ENCODE measurements at places on chromosomes 13 and 19.

DNA sequence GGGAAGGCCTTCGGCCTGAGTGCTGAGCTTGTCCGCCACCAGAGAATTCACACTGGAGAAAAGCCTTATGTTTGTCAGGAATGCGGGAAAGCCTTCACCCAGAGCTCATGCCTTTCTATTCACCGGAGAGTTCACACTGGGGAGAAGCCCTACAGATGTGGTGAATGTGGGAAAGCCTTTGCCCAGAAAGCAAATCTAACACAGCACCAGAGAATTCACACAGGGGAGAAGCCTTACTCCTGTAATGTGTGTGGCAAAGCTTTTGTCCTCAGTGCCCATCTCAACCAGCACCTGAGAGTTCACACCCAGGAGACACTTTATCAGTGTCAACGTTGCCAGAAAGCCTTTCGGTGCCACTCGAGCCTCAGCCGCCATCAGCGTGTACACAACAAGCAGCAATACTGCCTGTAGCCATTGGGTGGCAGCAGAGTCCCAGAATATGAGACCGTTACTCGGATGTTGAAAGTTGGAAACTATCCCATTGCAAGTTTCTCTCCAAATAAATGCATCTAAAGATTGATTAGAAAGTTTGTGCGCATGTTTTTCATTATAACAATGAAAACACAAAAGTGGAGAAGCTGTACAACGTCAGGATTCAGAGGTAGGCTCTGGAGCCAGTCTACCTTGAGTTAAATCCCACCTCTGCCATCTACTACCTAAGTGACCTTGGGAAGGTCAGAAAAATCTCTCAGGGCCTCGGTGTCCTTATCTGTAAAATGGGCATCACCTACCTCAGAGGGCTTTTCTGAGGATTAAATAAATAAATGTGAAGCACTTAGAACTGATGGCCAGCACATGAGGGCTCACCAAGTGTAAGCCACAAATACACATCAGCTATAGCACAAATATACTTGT is 21.1 kb downstream of the ZNF473 start:
- DNase-seq, result peak; percentile 28

DNA sequence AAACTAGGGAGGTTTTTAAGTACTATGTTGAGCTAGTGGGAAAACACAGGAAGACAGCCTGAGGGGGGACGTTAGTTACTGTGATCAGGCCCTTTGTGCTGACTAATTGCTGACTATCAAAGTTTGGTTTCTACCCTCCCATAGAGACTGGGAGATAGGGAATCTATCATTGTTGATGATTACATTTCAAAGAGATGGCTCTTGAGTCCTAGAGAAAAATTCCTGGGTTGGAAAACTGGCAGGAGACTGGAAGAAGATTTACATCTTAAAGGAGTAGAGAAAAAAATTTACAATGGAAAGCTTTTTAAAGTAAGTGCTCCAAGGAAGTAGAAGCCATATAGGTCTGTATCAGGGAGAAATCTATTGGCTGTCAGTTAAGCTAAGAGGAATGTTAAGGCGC is 522.0 kb upstream of the KLHL1 start:
- DNase-seq, result no peak

DNA sequence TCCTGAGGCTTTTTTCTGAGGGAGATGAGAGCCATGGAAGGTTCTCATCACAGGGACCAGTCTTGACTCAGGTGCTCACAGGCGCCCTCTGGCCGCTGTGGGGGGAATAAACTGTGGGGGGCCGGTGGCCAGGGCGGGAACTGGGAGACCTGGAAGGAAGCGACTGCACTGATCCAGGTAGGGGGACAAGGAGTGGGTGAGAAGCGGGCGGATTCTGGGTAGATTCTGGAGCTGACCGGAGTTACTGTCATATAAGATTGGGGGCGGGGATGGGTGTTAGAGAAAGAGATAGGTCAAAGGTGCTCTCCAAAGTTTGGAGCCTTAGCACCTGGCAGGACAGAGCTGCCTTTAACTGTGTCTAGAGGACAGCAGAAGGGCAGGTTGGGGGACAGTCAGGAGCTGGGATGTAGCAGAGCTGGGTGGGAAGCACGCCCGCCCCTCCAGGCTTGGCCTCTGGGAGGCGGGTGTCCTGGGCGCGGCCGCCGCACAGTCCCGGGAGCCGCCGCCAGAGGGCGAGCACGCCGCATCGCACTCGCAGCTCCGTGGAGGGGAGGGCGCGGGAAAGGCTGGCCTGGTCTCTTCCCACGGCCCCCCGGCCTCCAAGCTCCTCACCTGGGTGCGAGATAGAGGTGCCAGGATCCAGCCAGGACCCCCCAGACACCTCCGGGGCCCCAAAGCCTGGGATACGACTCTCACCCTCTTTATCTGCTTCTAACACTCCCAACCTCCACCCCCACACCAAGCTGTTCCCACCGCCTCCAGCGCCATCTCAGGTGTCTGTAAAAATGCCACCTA is 4.2 kb upstream of the DAND5 start:
- peak; percentile 55 for DNase-seq

GRCh38 chr19:21824679-21825078 is 11.3 kb downstream of the ZNF43 start:
- no peak for DNase-seq

GRCh38 chr13:111953546-111954178 is 113.3 kb upstream of the SOX1 start:
- DNase-seq, result no peak

DNA sequence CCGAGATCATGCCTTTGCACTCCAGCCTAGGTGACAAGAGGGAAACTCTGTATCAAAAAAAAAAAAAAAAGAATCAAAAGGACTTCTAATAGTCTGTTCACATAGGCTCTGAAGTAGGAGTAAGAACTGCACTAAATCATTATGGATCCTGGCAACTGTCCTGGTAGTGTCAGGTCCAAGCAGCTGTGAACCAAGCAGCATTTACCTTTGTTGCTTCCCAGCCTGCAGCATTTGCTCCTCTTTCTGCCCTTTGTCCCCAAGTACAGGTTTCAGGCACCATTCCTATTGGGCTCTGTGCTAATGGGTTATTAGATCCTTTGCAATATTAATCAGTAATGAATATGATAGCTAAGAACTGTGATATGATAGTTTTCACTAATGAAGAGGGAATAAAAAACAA is 77.4 kb upstream of the NBEA start:
- no peak for DNase-seq

GRCh38 chr13:73340069-73340468 is 281.3 kb downstream of the KLF5 start:
- DNase-seq, result no peak

- DNase-seq, result no peak
Measured at GRCh38 chr13:48424212-48424611, 11.3 kb upstream of the LPAR6 start.

DNA sequence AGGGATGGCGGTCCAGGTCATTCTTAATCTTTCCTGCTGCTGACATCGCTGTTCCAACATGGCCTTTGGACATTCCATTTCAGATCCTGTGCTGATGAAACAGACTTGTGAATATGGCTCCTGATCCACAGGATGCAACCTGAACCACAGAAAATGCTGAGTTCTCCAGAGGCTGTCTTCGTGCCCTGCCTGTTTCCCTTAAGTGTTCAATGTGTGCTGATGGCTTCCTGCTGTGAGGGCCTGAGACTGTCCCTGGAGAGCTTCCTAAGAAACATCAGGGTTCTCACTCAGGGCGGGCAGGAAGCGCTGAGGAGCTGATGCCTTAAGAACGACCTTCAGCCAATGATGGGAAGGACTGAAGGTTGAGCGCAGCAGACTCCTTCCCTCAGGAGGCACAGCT is 909.4 kb downstream of the UQCRFS1 start:
- no peak for DNase-seq

DNA sequence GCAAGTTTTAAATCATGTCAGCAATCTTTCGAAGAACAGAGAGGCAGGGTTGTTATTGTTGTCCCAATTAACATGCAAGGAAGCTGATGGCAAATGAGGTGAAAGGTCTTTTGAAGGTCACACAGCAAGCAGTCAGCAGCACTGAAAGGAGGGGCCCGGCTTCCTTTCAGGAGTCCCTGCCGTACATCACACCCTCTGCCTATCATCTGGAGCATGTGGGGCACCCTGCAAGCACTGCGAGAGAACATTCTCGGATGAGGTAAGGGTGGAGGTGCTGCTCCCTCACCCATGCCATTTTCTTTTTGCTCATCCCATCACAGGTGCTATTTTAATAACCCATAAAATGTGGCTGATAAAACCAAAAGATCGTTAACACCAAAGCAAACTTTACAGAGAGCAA is 111.2 kb downstream of the ENOX1 start:
- no peak for DNase-seq

- DNase-seq, result no peak
Measured at GRCh38 chr19:7783991-7784423, 21.0 kb downstream of the CLEC4M start.

- no peak for DNase-seq
Measured at GRCh38 chr13:23899555-23899954, 2.3 kb upstream of the C1QTNF9B start.

GRCh38 chr19:36987091-36987490 is 71.0 kb downstream of the ZNF568 start:
- DNase-seq, result no peak

DNA sequence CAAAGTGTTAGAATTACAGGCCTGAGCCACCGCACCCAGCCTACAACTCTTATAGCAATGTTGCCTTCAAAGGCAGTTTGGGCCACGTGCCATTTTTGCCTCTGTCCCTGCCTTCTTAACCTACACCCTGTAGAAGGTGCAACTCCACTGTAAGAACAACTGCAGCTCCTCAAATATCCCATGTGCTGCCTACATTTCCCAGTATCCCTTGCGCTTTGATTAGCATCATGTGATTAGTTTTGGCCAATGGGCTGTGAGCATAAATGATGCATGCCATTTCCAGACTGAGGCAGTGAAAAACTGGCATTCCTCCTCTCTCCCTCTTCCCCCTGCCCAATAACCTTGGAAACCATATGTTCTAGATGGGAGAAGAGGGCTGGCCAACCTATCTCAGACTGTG is 75.2 kb upstream of the MRI1 start:
- DNase-seq, result no peak

DNA sequence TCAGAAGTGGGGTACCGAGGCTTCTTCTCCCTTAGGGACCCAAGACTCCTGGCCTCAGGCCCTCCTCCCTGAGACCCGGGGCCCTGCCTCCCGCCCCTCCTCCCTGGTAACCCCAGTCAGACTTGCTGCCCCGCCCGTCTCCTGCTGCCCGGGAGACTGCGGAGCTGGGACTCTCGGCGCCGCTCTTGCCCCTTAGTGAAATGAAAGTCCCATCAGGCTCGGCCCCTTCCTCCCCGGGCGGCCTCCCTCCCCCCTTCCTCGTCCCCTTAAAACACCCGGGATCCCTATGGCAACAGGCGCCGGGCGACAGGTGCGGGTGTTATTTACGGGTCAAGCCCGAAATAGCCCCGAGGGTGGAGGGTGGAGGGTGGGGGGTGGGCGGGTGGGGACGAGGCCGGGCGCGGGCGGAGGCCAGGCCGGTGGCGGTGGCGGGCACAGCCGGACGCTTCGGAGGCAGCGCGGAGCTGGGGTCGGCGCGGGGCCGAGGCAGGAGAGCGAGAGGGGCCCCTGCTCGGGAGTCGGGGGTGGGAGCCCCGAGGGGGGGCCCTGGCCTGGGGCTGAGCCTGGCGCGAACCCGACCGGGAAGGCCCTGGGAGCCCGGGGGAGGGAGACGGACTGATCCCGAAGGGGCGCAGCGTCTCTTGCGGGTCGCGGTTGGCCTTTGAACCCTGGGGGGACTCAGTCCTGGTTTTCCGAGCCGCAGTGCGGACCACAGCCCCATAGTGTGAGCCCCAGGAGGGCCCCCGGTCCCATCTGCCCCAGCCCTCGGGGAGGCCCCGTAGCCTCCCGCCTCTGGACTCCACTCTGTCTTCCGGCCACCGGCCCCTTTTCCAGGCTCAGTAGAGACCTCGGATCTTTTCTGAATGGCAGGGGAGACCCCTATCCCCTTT is at the start of gene CACNG6:
CACNG6 (plus strand) TSS at position 414 of the 890 bp plus-strand sequence. CDS start 1,241 bp downstream, outside the sequence.
- no peak for DNase-seq
